Cortex of kidney (tissue), 1 donor: ENCODE measurements at places on chromosomes 5 and 9.

- no peak for DNase-seq
Measured at GRCh38 chr9:96317335-96317980, 15.5 kb upstream of the HSD17B3 start.

DNA sequence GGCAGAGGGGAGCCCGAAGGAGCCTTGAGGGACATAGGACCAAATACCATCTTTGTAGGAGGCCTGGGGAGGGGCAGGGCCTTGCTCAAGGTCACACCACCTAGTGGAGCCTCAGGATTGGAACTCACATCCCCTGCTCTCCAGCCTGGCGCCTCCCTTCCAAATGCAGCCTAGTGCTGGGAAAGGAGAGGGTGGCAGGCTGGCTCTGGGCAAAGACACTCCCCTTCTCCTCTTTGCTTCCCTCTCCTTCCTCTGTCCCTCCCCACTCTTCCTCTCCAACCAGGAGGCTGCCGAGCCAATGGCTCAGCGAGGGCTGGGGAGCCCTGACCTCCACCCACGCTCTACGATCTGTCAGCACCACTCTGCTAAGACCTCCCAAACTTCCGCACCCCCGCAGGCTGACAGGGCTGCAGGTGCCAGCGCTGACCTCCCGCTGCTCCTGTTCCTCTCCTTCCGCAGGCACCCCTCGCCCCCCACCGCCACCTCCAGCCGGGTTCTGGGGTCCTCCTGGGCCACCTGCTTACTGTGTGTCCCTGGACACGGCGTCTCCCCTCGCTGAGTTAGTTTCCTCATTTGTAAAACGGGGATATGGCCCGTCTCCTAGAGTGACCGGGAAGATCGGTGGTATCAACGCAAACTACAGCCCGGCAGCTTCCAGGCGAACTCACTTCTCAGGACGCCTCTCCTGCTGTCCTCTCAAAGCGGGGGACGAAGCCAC, 52.9 kb downstream of the C9orf50 start:
- DNase-seq, result no peak

DNA sequence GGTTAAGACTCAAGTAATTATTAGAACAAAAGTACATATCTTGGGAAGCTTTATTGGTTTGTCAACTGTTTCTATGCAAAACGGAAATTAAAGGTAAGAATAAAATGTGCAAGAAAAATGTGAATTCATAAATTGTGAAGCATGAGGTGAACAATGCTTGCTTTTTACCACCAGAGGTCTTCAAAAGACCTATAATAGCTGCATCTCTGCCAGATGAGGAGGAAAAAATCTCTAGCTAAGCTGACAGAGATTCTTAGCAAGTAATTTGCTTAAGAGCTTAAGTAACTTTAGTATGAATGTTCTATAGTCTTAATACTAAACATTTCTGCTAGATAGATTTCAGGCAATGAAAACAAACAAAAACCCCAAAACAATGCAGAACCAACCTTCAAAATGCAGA, 54.1 kb downstream of the MRPS30 start:
- no peak for DNase-seq

DNA sequence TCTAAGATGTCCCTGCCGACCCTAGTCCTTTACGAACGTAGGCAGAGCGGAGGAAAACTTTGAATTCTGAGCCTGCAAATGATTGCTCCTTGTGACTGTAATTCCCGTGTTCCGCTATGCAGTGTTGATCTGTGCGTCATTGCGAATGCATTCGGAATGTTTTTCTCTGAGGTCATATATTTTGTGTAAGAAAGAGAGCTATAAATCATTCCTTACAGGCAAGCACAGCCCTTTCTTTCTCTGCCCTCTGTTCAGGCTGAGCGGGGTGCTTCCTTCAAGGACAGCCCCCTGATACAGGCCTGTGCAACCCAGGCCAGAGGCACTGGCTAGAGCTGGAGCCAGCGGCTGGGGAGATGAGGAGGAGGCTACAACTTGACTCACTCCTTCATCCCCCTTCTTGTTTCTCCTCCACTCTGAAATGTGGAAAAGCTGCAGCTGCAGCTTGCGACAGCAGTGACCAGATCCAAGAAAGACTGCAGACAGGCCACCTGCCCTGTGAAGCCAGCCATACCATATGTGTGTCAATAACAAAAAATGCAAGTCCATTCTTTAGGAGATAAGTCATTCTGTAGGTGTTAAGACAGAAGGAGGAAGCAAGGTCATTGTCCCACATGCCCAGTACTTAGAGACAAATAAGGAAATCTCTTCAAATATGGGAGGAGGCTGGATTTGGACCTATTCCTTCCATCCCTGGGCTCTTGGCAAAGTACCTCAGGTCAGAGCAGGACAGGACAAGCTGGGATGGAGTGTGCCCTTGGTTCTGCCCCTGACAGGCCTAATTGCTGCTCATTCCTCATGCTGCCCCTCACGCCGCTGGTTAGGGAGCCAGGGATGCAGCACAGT, 345.7 kb upstream of the WWC1 start:
- DNase-seq, result no peak

GRCh38 chr9:116182876-116183275, 29.3 kb downstream of the PAPPA start:
- no peak for DNase-seq

DNA sequence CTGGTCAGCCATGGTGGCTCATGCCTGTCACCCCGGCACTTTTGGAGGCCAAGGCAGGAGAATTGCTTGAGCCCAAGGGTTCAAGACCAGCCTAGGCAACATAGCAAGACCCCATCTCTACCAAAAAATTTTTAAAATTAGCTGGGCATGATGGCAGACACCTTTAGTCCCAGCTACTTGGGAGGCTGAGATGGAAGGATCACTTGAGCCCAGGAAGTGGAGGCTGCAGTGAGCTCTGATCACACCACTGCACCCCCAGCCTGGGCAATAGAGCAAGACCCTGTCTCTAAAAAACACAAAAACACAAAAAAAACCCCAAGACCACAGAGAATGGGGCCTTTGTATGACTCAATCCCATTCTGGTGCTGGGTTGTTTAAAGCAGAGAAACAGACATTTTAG, 44.0 kb downstream of the MED27 start:
- no peak for DNase-seq

GRCh38 chr5:132294728-132295504, 722 bp downstream of the SLC22A4 start:
- DNase-seq, result no peak

GRCh38 chr5:68408345-68408871, 192.9 kb downstream of the PIK3R1 start:
- DNase-seq, result no peak

DNA sequence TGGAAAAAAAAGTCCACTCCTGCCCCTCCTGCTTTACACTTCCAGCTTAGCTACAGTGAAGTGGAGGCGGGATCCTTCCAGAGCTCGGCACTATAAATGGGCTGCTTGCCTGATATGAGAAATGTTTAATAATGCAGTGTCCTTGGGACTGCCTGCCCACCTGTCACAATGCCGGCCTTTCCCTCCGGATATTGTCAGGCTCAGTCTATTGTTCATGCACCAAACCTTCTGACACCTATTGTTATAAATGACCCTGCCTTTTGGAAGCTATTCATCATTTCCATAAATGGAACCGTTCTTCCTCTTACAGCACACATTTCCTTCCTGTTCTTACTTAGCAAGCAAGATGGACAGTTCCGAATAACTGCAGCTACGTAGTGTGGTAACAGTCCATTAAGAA, 146.3 kb downstream of the DMAC1 start:
- no peak for DNase-seq

DNA sequence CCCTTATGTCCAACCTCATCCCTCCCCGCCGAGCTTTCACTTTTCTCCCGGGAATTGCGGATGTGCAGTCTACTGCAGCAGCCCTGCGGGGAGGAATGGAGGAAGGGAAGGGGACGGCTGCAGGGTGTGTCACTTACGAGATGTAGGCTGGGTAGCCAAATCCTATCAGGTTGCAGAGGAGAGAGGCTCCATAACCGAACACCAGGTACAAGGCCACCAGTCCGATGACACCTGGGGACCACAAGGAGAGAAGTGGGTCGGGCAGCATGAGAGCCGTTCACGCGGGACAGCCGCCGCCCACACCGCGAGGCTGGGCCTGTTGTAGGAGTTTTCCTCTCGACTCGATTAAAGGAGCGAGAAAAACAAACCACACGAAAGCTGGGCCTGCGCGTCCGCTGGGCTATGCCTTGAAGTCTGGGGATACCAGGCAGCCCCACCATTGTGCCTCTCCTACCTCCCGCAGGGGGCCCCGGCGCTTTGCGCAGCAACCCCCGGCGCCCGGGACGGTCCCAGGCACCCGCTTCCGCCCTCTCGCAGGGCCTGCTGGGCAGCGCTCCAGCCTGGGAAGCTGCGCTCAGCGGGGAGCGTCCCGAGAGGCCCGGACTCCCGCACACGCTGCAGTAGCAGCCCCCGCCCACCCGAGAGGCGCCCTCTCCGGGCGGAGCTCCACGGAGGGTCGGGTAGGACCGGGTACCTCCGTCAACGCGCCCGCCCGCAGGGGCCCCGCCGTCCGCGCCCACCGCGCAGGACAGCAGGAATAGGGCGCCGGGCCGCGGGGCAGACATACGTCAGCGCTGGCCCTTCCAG, 798 bp downstream of the REEP5 start:
- DNase-seq, result no peak

GRCh38 chr9:36833954-36834353, 200.1 kb downstream of the PAX5 start:
- DNase-seq, result no peak

GRCh38 chr9:123642291-123643278, 286.6 kb downstream of the CRB2 start:
- no peak for DNase-seq

DNA sequence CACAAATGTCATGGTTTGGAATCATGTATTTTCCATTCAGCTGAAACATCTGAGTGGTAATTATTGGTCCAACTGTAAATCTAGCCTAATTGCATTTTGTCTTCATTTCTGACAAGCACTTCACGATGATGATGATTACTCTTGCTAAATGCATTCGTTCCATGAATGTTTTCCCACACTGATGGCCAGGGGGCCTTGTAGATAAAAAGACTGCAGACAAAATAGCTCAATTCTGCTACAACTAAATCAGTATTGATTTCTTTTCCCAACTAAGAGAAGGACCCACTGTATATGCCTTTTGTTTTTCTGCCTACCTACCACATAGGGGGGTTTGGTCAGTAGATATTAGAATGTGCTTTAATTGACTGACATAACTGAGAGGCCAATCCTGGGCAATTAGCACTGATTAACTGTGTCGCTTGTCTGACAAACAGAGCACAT, 1351.3 kb upstream of the NUDT12 start:
- no peak for DNase-seq

DNA sequence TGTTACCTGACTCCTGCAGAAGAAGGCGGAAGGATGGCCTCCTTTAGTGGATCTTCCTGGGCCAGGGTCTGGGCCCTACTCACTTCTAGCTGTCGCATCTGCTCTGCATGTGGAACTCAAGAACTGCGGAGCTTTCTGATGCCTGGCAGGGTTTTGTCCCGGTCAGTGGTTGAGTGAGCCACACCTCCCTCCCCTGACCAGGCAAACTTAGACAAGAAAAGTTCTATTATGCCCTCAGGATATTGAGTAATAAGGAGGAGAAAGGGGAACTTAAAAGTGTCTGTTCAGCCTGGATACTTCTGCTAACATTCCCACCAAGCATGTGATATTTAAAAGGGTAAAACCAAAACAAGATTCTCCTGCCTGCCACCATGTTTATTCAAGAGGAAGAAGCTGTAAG, at the start of gene FYB1:
Gene FYB1, minus strand, starts transcription at position 127 of the 400 bp plus-strand sequence. CDS start 16,603 bp downstream, outside the sequence.
- no peak for DNase-seq

GRCh38 chr9:83526901-83527300, 11.3 kb downstream of the FRMD3 start:
- DNase-seq, result no peak

- no peak for DNase-seq
Measured at GRCh38 chr9:23907343-23907742, 81.3 kb upstream of the ELAVL2 start.

DNA sequence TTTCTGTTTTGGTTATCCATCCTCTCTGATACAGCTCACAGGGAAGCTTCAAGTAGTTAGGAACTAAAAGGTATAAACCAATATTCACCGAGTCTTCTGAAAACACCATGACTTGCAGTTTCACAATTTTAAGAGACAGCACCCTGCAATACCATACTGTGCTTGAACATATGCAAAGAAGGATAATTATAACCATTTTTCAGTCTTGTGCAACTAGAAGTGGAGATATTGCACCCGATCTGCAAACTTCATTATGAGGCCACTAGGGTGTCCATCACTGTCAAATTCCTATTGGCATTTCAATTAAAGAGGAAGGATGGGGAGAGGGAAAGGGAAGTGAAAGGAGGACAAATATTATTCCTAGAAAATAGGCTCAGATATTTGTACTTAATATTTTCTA, 32.4 kb upstream of the CEP120 start:
- no peak for DNase-seq

- no peak for DNase-seq
Measured at GRCh38 chr5:143515829-143516228, 112.3 kb upstream of the NR3C1 start.

GRCh38 chr5:7018198-7018597, 305.0 kb downstream of the TENT4A start:
- no peak for DNase-seq

GRCh38 chr5:116145416-116145815, 60.6 kb downstream of the COMMD10 start:
- no peak for DNase-seq

- no peak for DNase-seq
Measured at GRCh38 chr5:45692481-45692880, 3.7 kb downstream of the HCN1 start.

GRCh38 chr5:74432216-74432615, 208.3 kb downstream of the ENC1 start:
- DNase-seq, result no peak

DNA sequence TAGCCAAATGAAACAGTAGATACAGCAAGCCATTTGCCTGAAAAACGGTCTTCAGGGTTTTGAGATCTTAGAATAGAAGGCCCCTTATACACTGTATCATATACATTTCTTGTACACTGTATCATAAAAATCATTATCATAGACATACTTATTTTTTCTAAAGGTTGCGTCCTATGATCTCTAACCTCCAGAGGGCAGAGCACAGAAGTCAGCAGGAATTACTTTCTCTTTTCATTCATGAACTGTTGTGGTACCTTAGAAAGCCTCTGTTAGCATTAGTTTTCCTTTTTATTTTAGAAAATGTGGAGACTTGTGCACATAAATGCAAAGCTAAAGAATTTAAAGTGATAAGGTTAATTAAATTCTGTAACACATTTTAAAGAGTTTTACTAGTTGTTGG, 115.4 kb downstream of the OXCT1 start:
- DNase-seq, result no peak

DNA sequence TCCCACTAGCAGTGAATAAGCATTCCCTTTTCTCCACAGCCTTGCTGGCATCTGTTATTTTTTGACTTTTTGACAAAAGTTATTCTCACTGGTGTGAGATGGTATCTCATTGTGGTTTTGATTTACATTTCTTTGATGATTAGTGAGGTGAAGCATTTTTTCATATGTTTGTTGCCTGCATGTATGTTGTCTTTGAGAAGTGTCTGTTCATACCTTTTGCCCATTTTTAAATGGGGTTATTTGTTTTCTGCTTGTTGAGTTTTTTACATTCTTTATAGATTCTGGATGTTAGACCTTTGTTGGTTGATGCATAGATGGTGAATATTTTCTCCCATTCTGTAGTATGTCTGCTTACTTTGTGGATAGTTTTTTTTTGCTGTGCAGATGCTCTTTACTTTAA, 171.7 kb downstream of the SREK1 start:
- no peak for DNase-seq

GRCh38 chr5:158923799-158924551, 175.7 kb downstream of the EBF1 start:
- no peak for DNase-seq
